Ovary (tissue), 10 donors: ENCODE measurements at places on chromosomes 4 and X. TPM values are rescaled to one million over a fixed set of nuclear protein-coding genes. Genes with fewer than 3 reads are reported as not detected.

DNA sequence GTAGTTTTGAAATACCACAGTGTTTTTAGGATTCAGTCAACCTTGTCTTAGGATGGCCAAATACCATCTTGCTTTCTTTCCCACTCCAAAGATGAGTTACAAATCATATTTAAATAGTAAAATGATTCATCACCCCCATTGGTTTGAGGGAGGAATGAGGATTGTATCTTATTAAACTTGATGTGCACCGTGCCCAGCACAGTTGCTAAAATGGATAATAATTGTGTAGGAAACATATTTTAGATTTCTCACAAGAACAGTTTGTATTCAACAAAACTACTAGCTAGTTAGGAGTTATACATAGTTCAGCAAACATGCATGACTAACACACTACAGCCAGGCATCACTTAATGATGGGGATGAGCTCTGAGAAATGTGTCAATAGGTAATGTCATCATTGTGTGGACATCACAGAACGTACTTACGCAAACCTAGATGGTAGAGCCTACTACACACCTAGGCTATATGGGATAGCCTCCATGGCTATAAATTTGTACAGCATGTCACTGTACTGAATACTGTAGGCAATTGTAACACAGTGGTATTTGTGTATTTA is 245.4 kb downstream of the FBXW7 start:
- no peak for DNase-seq
- no peaks in the 10 kb centered on the region for H3K27me3 ChIP-seq
- H3K36me3 ChIP-seq, result no peaks in the 10 kb centered on the region
- no peak overlapping the region for H3K4me3 ChIP-seq
- H3K27ac ChIP-seq, result no peak overlapping the region
- H3K4me1 ChIP-seq, result no peaks in the 10 kb centered on the region

DNA sequence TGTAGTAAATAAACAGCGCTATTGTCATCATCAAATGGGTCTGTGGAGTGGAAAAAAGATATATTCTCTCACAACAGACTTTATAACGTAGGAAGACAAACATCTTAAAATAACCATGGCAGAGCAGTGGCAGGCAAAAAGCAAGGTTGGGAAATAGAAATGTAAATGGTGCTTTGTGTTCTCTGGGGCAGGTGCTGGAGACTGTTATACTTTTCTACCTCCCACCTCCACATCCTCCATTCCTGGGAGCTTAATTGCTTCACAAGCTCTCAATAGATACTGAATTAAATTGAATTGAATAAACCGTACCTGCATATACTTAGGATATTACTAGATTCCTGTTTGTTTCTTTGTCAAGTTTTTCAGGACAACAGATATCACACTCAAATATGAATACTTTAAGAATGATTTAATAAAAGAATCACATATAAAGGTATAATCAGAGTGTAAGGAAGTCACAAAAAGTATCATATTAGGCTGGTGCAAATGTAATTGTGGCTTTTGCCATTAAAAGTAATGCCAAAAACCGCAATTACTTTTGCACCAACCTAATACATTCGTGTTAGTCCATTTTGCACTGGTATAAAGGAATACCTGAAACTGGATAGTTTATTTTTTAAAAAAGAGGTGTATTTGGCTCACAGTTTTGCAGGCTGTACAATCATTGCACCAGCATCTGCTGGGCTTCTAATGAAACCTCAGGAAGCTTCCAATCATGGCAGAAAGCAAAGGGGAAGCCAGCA is 367.3 kb downstream of the GRIA2 start:
- no peak for DNase-seq
- H3K4me3 ChIP-seq, result no peak overlapping the region

DNA sequence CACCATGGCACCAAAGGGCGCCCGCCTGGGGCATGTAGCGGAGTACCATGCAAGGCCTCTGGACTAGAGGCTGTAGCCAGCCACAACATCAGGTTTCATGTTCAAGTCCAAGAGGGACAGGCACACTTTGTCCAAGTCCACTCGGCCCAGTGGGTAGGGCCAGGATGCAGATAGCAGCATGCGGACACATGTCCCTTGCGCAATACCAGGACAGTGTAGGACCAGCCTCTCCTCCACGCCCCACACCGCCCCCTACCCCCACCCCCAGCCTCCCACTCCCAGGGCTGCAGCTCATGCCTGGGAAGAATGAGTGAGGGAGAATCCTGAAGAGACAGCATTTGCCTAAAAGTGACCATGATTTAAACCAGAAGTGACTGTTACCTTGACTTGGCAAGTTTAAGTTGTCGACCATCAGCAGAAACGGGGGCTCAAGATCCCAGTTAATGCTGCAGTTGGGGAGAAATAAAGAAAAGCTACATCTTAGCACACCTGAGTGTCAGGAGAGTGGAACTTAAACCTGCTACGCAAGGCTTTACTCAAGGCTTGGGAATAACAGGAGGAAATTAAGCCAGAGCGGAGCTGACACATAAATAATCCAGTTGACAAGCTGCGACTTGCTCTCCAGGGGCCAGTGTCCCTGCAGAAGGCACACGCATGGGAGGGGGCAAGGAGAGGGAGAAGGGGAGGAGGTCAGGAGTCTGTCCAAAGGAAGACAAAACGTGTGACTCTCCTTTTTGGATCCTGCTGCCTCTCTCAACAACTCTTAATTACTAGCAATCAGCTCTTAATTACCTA is 221.7 kb downstream of the BCOR start:
- H3K4me3 ChIP-seq, result no peak overlapping the region
- no peaks in the 10 kb centered on the region for H3K27me3 ChIP-seq
- no peaks in the 10 kb centered on the region for H3K36me3 ChIP-seq

DNA sequence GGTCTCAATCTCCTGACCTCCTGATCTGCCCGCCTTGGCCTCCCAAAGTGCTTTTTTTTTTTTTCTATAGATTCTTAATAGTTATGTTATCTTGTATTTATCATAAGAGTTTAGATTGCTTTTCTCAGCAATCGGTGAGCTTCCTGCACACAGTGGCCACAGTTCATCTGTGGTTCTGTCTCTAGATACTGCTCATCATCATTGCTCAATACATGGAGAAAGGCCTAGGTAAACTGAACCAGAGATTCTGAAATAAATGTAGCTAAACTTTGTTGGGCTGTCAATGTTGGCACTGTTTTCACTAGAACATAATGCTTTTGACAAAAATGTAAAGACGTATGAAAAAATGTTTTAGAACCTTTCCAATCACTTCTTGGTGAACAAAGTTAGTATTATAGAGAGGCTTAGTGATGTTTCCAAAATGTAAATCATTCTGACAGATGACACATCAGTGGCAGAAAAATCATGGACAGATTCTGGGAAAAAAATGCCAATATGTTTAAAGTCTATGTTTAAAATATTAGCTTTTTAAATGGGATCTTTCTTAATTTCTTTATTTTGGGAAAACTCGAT is 50.0 kb upstream of the LIMCH1 start:
- no peaks in the 10 kb centered on the region for H3K27me3 ChIP-seq
- H3K27ac ChIP-seq, result no peak overlapping the region
- no peaks in the 10 kb centered on the region for H3K36me3 ChIP-seq
- no peak overlapping the region for H3K4me3 ChIP-seq
- DNase-seq, result no peak

DNA sequence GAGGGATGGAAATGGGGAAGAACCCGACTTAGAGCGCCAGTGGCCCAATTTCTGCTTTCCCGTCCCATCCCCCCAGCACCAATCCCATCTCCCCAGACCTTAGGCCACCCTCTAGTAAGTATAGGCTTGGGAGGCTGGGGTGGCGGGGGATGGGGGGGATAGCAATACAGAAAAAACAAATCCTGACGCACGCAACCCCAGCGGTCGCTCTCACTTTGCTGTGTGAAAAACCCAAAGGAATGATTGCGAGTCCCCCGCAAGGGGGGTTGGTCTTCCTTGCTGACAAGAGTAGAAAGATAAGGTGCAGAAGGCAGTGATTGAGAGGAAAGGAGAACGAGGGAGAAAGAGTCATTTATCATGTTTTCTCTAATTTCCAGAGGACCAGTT is 863 bp downstream of the CPE start:
- peak; percentile 34 for DNase-seq
- peak overlapping the region; percentile 63 for H3K27ac ChIP-seq
- H3K4me3 ChIP-seq, result peak overlapping the region; percentile 43
- no peaks in the 10 kb centered on the region for H3K27me3 ChIP-seq

DNA sequence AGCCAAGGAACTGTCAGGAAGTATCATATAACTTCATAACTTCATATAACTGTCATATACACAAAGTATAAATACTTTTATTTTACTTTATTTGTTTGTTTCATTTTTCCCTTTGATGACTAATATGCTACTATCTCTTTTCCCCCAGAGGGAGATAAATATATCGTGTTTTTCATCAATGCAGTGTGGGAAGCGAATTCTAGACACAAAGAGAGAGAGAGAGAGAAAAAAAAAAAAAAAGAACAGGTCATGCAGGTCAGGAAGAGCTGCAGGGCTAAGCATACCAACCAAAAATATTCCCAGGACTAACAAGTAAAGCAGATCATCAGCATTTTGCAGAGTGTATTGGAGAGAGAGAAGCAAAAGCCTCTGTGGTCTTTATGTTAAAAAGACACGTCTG is 1849.2 kb downstream of the STIM2 start:
- H3K27me3 ChIP-seq, result no peaks in the 10 kb centered on the region
- H3K4me3 ChIP-seq, result no peak overlapping the region
- H3K27ac ChIP-seq, result no peak overlapping the region

DNA sequence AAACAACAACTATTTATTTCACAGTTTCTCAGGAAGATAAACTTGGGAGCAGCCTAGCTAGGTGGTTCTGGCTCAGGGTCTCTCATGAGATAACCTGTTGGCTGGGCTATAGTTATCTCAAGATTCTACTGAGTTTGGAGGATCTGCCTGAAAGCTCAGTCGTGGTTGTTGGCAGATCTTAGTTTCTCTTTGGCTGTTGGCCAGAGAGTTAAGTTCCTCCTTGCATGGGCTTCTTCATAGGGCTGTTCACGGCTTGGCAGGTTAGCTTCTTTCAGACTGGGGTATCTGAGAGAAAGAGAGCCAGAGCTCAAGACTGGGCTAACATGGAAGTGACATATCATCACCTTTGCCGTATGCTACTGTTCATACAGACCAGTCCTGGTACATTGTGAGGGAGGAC is 28.7 kb downstream of the SEC24B start:
- no peaks in the 10 kb centered on the region for H3K36me3 ChIP-seq
- H3K4me3 ChIP-seq, result no peak overlapping the region
- H3K27ac ChIP-seq, result no peak overlapping the region
- DNase-seq, result no peak

DNA sequence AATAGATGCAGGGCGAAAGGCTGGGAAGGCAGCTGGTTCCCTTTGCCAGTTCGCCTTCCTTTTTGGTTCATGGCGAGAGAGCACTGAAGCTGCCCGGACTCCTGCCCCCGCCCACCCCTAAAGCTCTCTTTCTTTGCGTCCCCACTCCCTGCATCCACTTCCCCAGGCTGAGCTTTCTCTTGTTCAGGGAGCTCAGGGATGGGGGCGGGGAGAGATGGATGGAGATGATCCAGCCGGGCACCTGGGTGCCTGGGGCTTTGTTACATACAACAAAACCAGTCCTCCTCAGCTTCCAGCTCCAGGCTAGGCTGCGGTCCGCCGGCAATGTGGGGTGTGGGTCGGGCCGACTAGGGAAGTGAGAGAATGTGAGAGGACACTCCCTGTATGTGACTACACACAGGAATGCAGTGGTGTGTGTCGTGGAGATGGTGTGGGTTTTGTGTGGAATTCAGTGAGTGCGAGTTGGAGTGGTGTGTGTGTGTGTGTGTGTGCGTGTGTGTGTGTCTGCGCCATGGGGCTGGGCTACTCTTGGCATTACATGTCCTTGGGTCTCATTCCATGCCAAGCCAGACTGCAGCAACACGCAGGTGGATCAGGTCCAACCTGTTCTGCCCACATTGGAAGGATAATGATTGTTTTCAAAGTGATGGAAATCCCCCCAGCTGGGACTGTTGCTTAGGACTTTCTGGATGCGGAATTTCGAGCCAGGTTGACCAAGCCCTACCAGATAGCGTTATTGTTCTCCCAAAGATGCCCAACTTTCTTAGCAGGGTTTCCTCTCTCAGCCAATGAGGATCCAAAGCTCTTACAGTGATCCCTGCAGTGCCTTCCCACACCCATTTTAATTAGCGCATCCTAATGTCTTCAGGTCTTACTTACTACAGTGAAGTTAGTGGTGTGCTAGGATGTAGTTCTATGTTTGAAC is 149.4 kb upstream of the CHRDL1 start:
- no peak overlapping the region for H3K4me3 ChIP-seq
- H3K36me3 ChIP-seq, result no peaks in the 10 kb centered on the region
- H3K27me3 ChIP-seq, result no peaks in the 10 kb centered on the region
- H3K4me1 ChIP-seq, result no peaks in the 10 kb centered on the region
- no peak overlapping the region for H3K27ac ChIP-seq

GRCh38 chr4:80926446-80926845 is 104.1 kb upstream of the BMP3 start:
- H3K27ac ChIP-seq, result no peak overlapping the region
- H3K4me3 ChIP-seq, result no peak overlapping the region
- no peak for DNase-seq

GRCh38 chr4:1493540-1494287 is 87.5 kb upstream of the NKX1-1 start:
- H3K27me3 ChIP-seq, result no peaks in the 10 kb centered on the region
- H3K36me3 ChIP-seq, result no peaks in the 10 kb centered on the region
- H3K27ac ChIP-seq, result no peak overlapping the region
- no peak overlapping the region for H3K4me3 ChIP-seq
- no peak for DNase-seq

- DNase-seq, result no peak
- H3K4me3 ChIP-seq, result no peak overlapping the region
- no peak overlapping the region for H3K27ac ChIP-seq
Measured at GRCh38 chr4:9979101-9979701, 42.1 kb downstream of the SLC2A9 start.

DNA sequence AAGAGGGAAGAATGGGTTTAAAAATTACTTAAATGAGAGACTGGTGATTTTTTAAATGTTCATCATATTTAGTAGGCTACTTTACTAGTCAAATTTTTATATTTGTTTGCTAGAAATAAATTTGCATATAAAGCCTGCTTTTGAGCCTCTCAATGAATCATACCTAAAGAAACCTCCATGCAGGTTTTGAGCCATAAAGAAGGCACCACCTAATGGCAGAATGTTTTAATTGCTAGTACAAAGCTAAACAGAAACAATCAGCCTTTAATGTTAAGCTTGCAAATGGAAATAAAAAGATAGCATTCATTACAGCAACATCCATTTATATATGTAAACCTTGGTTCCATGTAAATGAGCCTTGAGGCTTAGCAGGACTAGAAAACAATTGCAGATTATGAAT is 989.7 kb downstream of the CCSER1 start:
- H3K27ac ChIP-seq, result no peak overlapping the region
- H3K4me3 ChIP-seq, result no peak overlapping the region
- no peak for DNase-seq
- no peaks in the 10 kb centered on the region for H3K27me3 ChIP-seq
- H3K4me1 ChIP-seq, result no peaks in the 10 kb centered on the region

GRCh38 chr4:132269303-132269990 is 879.6 kb upstream of the PCDH10 start:
- DNase-seq, result no peak
- no peak overlapping the region for H3K27ac ChIP-seq
- no peak overlapping the region for H3K4me3 ChIP-seq
- H3K36me3 ChIP-seq, result no peaks in the 10 kb centered on the region

The MTMR8 gene
- total RNA-seq, result 2.5 TPM

The FAM13A gene
- 51.8 TPM for total RNA-seq

The DUSP9 gene
- total RNA-seq, result 0.74 TPM

The RIBC1 gene
- total RNA-seq, result 1.9 TPM

The SPIN2A gene
- 0.23 TPM for total RNA-seq

The GLRA2 gene
- total RNA-seq, result not detected

The CT47B1 gene
- not detected for total RNA-seq
